ENCODE measurements at places on chromosomes 12 and 14.
A peak's percentile ranks its signal among the peaks of the same experiment; 100 is the strongest.

DNA sequence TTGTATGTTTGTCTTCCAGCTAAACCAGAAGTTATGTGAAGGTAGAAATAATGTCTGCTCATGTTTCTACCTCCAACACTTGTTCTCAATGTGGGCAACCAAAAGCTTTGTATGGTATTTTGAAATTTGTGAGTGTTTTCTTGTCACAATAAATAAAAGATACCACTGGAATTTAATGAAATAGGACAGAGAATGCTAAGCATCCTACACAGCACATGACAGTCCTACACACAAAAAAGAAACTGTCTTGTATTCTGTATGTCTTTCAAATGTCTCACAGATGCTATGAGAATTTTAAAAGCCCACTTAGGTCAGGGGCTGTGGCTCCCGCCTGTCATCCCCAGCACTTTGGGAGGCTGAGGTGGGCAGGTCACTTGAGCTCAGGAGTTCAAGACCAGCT is 68.9 kb downstream of the RALGAPA1 start:
- DNase-seq, result no peak

GRCh38 chr12:95601091-95601961 is 50.0 kb upstream of the USP44 start:
- DNase-seq, result no peak

- DNase-seq, result peak; percentile 36
Measured at GRCh38 chr12:53211476-53212381, 4.7 kb upstream of the ITGB7 start.

GRCh38 chr14:73888460-73888725 is 1.7 kb downstream of the ZNF410 start:
- no peak for DNase-seq

GRCh38 chr14:94631536-94632304 is 19.5 kb downstream of the SERPINA3 start:
- no peak for DNase-seq
